Cardiac ventricle fibroblast (primary cell): ENCODE measurements at places on chromosomes 1 and 21. TPM values are rescaled to one million over a fixed set of nuclear protein-coding genes. Genes with fewer than 3 reads are reported as not detected.

IFNLR1 gene
- 0.05 TPM in 1 of 2 replicates, not detected in the other for total RNA-seq

GUCA2A gene
- total RNA-seq: not detected in 2 replicates

ARTN gene
- not detected in 2 replicates for total RNA-seq

APH1A gene
- total RNA-seq: 56.1 and 65.0 TPM in 2 replicates

SLAMF6 gene
- not detected in 2 replicates for total RNA-seq
